ENCODE measurements at places on chromosomes 11 and 22.
A peak's percentile ranks its signal among the peaks of the same experiment; 100 is the strongest.

DNA sequence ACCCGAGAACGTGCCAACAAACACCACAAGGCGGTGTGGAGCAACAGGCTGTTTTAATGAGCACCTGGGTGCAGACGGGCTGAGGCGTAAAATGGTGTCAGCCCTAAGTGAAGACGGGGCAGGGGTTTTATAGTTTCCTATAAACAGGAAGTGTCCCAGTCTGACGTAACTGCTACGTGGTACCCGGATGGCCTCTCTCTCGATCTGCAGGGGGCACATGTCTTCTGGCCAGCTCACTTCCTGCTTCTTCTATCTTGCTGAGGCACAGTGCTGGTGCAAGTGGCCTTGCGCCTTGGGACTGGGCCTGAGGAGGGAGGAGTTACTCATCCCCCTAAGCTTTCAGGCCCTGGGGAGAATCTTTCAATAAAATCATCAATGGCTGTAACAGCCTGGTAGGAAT is 20.9 kb downstream of the OOSP3 start:
- DNase-seq, result peak; percentile 89

DNA sequence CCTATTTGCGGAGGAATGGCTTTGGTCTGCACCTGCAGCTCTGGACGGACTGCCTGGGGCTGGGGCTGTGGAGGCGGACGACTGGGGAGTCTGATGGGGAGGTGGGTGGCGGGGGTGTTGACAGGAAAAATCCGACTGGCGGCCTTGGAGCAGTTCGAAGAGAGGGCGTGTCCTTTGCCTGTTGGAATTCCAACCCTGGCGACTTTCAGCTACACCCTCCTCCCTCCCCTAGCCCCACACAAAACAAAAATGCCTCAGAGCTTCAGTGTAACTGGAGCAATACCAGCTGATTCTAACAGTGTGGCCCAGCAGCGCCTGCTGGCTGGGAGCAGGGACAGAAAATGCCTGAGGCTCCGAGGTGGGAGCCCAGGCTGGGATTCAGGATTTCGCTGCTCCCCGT is 85.4 kb downstream of the ATXN10 start:
- DNase-seq, result no peak

GRCh38 chr11:80414181-80415165 is 973.6 kb upstream of the TENM4 start:
- no peak for DNase-seq

GRCh38 chr11:103484545-103484944 is 375.3 kb downstream of the DYNC2H1 start:
- DNase-seq, result peak; percentile 26

GRCh38 chr22:36243986-36244385 is 4.7 kb upstream of the APOL2 start:
- DNase-seq, result no peak

- DNase-seq, result no peak
These were observed 90.5 kb upstream of the ARHGAP32 start for GRCh38 chr11:129282634-129283033.

GRCh38 chr11:32437495-32438345 is 2.4 kb upstream of the WT1 start:
- no peak for DNase-seq

- DNase-seq, result no peak
These were observed 340.4 kb downstream of the OPCML start for GRCh38 chr11:133191931-133192330.

DNA sequence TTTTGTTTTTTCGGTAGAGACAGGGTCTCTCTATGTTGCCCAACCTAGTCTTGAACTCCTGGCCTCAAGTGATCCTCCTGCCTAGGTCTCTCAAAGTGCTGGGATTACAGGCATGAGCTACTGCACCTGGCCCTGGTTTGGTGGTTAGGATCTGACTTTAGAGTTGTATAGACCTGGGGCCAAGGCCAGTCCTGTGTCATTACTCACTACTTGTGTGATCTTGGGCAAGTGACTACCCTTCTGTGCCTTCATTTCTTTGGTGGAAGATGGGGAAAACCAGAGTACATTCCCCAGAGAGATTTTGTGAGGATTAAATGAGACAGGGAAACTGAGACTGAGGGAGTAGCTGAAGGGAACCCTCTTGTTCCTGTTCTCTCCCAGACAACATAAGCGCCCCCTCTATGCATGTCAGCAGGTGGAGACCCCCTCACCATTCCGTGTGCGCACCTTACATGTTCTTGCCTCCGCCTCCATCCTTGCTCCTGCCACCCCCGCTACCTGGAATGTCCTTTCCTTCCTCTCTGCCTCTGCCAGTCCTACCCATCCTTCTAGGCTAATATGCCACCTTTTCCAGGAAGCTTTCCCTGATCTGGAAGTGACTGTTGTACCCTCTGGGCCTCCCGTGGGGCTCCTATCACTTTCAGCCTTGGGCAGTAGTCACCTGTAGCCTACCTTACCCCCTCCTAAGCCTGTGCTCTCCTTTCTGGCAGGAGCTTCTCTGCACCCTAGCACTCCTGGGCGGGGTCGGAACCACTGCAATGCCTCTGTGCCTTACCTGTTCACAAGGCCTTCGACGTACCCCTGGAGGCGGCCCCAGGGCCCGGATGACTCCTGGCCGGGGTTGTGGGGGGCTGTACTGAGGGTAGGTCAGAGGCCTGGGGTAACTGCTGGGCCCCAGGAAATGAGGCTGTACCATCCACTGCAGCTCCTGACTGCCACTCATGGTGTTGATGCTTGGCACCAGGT is 3.9 kb downstream of the FOSL1 start:
- peak; percentile 66 for DNase-seq

DNA sequence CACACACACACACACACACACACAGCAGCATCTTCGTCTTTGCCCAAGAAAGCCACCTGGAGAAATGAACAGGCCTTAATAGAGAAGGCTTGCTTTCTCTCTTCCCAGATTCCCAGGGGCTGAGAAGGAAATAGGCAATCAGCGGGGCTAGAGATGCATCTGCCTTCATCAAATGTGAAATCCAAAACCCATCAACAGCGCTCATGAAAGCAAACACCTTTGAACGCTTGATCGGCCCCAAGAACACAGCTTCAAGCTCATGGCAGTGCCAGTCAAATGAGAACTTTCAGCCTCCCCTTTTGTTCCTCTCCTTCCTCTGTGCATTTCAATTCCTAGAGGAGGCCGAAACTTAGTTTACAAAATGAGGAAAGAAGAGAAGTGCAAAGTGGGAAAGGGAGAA is 122.7 kb downstream of the EFCAB6 start:
- no peak for DNase-seq

GRCh38 chr11:82854242-82854641 is 46.0 kb downstream of the PRCP start:
- DNase-seq, result peak; percentile 60

DNA sequence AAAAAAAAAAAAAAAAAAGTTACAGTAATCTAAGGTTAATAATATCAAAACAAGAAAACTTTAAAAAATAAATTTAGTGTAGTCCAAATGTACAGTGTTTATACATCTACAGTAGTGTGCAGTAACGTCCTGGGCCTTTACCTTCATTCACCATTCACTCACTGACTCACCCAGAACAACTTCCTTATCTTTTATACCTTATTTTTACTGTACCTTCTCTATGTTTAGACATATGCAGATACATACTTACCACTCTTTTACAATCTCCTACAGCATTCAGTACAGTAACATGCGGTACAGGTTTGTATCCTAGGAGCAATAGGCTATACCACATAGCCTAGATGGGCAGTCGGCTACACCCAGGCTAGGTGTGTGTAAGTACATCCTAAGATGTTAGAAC is 38.5 kb downstream of the TCF20 start:
- DNase-seq, result no peak

GRCh38 chr22:40056559-40056958 is 61.8 kb downstream of the FAM83F start:
- DNase-seq, result no peak

- no peak for DNase-seq
These were observed 5.6 kb downstream of the OSBPL5 start for GRCh38 chr11:3159296-3160190.

GRCh38 chr11:4782454-4782853 is 12.7 kb upstream of the OR51F1 start:
- DNase-seq, result no peak

DNA sequence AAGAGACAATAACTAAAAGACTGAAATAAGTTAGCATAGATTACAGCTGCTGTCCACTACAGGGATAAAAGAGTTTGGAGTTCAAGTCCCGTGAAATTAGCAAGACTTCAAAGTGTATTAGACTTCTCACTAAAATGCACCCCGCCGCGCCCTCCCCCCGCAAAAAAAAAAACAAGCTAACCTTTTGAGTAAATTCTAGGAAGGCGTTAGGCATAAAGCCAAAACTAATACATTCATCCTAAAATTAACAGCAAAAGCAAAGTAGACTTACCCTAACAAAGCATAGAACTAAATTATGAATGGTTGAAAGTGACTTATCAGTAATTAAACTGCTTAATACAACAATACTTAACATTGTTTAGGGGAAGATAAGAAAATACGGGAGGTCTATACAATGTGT is 581.0 kb upstream of the CHORDC1 start:
- DNase-seq, result no peak

- DNase-seq, result no peak
These were observed 1231.7 kb downstream of the LRRC4C start for GRCh38 chr11:40227730-40228129.

DNA sequence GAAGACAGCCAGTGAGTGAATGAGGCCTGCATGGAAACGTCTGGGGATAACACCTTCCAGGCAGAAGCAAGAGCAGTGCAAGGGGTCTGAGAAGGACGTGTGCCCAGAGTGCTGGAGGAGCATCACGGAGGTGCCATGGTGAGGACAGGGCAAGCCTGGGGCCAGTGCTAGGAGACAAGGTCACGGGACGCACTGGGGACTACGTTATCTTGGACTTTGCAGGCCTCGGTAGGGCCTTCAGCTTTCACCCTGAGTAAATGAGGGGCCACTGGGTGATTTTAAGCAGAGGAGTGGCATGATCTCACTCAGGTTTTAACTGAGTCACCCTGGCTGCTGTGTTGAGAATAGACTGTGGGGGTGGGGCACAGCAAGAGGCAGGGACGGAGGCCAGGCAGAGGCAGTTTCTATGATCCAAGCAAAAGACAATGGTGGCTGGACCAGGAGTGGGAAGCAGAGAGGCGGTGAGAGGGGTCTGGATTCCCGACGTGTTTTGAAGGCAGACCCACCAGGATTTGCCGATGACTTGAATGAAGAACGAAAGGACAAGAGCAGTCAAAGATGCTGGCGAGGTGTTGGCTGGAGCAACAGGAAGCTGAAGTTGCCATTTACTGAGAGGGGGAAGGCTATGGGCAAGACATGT is 102.7 kb upstream of the PARVA start:
- peak; percentile 66 for DNase-seq

GRCh38 chr22:49324527-49325491 is 502.9 kb downstream of the BRD1 start:
- no peak for DNase-seq

- no peak for DNase-seq
These were observed 5.1 kb upstream of the DCHS1 start for GRCh38 chr11:6660712-6661111.

DNA sequence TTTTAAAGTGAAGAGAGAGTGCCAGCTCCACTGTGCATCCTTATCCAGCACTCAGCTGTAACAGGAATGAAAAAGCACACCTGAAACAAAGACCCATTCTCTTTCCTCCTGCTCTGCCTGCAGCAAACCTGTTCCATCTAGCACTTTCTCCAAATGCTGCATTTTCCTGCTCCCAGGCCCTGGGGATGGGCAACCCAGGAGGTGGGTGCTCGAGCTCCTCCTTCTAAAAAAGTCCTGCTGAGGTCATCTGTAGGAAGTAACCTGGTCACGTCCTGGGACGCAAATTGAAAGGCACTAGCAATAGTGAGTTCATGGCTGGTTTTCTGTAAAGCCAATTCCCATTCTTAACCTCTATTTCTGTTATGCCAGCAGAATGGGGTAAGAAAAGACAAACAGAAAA is 173.7 kb downstream of the MAML2 start:
- peak; percentile 28 for DNase-seq

GRCh38 chr11:87394924-87395323 is 357.2 kb downstream of the TMEM135 start:
- DNase-seq, result no peak

DNA sequence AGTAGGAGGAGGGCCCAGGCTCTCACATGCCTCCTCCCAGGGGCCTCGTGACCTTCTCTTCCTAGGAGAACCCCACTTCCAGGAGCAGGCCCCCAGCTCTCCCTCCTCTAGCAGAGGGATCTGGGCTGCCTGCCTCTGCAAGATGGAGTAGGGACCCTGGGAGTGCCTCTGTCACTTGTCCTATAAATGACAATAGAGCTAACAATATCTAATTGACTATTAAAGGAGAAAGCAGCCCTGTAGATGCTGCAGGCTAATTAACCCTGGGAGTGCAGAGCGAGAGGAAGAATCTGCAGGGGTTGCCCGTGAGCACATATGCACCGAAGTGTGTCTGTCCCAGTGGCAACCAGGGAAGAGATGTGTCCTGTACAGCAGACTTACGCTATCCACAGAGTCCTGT is 184.4 kb downstream of the GRIK4 start:
- no peak for DNase-seq

- DNase-seq, result peak; percentile 68
These were observed 103.2 kb downstream of the C11orf65 start for GRCh38 chr11:108364159-108364558.

GRCh38 chr11:116864531-116864930 is 27.1 kb upstream of the APOA1 start:
- no peak for DNase-seq

DNA sequence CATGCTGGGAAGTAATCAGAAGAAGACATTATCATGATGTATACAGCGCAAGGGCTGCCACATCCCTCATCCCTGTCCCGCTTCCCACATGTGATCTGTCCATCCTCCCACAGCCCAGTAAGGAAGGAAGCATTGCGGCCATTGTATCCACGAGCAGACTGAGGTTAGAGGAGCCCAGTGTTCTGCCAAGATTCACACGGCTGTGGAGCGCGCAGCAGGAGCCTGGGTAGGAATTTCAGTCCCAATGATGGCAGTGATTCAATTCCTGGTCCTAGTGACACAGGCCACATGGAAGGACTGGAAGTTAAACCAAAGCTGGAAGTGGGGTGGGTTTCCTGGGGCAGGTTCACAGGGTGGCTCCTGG is 89.2 kb downstream of the RTL6 start:
- DNase-seq, result no peak

GRCh38 chr11:10323793-10324170 is 18.9 kb downstream of the ADM start:
- DNase-seq, result peak; percentile 38

DNA sequence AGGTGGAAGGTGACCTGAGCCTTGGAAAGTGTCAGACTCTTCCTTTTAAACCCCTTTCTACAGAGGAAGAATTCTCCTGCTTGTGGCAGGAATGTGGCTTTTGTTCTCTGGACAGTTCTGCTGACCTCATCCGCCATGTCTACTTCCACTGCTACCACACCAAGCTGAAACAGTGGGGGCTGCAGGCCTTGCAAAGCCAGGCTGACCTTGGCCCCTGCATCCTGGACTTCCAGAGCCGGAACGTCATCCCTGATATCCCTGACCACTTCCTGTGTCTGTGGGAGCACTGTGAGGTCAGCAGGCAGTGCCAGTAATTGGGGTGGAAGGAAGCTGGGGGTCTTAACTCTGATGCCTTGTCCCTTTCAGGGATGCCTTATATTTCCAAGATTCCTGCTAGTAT is 9.3 kb downstream of the HINFP start:
- peak; percentile 46 for DNase-seq
